ENCODE measurements at places on chromosomes 3 and 15.

GRCh38 chr15:74867466-74868038 lies 5.6 kb downstream of the SCAMP2 start:
- no peak for DNase-seq

GRCh38 chr3:141058996-141059395 lies 7.8 kb downstream of the SPSB4 start:
- DNase-seq, result no peak

GRCh38 chr15:42931702-42932486 lies 11.3 kb upstream of the TTBK2 start:
- DNase-seq, result no peak

- no peak for DNase-seq
Observed at GRCh38 chr3:86815880-86816279, 175.1 kb downstream of the VGLL3 start.

GRCh38 chr3:187759601-187760000 lies 14.3 kb upstream of the BCL6 start:
- no peak for DNase-seq

All from common myeloid progenitor, CD34-positive (primary cell).